Astrocyte (in vitro differentiated cells and primary cell): ENCODE measurements at places on chromosomes 7 and 10.
A peak's percentile ranks its signal among the peaks of the same experiment; 100 is the strongest.

- no peak for DNase-seq
Measured at GRCh38 chr7:44151956-44152355, 10.8 kb upstream of the MYL7 start.

DNA sequence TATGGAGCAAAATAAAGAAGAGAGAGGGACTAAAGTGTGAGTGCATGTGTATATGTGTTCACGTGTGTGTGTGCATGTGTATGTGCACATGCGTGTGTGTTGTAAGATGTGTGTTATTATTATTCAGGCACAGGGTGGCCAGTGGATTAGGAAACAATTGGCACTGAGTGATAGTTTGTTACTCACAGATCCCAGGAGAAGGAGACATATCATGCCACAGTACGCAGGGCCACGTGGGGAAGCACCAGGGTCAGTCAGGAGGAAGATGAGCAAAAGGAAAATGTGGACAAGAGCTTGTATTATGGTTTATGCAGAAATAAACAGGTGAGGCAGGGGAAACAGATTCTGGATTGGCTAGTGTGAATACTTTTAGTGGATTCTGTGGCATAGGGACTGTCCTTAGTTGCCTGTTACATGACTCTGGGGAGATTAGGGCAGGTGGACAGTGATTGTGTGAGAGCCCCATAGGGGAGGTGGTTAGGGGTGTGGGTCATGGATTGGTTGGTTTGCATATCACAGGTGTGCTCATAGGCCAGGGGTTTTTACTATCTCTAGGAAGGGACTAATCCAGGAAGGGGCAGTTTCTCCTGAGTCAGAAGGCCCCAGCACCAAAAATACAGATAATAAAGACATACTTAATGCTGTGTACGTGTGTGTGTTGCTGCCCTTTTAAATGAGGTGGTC is 90.0 kb downstream of the PLXDC2 start:
- DNase-seq, result no peak

GRCh38 chr10:61217851-61218565 is 235.2 kb downstream of the TMEM26 start:
- no peak for DNase-seq

GRCh38 chr10:78889536-78890063 is 179.2 kb upstream of the ZMIZ1 start:
- no peak for DNase-seq

- DNase-seq, result peak; percentile 61
Measured at GRCh38 chr10:104349623-104350126, 4.0 kb upstream of the CFAP58 start.

- no peak for DNase-seq
Measured at GRCh38 chr7:81934596-81935301, 164.9 kb upstream of the HGF start.

DNA sequence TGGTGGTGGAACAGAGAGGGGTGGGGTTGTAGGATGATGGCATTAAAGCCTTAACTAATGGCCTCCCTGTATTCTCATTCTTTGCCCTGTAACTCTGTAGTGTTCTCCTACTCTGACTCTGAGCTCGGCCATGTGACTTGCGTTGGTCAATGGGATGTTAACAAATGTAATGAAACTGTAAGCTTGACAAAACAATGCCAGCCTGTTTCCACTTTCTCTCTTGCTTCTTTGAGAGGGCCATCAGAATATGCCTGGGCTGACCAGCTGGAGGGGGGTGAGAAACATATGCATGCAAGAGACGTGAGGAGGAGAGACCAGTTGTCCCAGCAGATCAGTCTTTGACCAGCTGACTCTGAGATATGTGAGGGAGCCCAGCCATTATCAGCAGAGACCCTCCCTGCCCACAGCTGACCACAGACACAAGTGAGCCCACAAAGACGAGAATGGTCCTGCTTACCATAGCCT is 100.6 kb downstream of the ICA1 start:
- DNase-seq, result no peak

DNA sequence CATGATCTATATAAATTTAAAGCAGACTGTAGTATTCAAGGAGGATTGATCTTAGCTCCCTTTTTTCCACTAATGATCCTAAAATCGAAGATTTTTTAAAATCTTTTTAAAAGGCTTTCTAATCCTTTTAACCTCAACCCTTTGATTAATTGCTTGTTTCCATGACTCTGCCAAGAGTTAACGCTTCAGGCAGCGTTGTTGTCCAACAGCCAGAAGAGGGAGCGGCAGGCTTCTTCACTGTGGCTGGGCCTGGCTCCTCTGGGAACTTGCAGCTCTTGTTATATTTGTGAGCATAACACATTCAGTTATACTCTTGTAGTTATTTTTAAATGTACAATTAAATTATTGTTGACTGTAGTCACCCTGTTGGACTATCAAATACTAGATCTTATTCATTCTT is 26.3 kb downstream of the CRCP start:
- peak; percentile 77 for DNase-seq

GRCh38 chr10:86649471-86650150 is 4.7 kb upstream of the OPN4 start:
- DNase-seq, result no peak

DNA sequence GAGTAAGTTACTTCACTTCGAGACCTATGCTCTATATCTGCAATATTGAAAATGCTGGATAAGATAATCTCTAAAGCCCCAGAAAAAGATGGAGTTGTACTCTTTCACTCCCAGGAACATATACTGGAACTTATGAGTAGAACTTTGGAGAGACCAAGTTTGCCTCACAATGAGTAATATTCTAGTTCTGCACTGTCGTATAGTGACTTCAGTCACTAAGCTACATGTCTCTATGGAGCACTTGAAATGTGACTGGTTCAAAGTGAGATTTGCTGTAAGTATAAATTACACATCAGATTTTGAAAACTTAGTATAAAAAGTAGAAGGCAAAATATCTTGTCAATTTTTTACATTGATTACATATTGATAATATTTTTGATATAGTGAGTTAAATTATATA is 116.4 kb downstream of the PTEN start:
- DNase-seq, result no peak

DNA sequence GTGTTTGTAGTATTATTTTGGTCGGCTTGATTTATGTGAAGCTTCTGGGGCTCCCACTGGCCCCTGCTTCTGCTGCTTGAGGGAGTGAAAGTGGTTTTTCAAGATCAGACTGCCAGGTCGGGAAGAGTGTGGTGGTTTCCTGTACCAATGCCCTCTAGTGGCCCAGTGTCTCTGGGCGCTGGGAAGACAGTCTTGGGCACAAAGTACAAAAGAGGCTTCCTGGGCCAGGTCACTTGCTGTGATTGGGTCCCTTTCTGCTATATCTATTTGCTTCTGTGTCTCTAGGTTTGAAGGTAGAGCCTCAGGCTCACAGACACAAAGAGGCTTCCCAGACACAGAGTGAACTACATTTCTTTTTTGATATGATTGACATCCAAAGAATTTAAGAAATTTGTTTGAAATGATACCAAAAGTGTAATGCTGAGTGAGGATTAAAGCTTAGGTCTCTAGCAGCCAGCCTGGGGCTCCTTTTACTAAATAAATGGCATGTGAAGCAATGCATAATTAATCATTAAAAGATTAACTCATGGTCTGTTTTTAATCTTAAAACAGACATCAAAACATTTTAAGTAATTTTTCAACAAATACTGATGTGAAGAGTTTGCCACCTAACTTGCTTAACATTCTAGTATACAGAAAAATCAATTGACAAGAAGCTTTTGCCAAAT is 36.3 kb downstream of the ABCB1 start:
- DNase-seq, result no peak

DNA sequence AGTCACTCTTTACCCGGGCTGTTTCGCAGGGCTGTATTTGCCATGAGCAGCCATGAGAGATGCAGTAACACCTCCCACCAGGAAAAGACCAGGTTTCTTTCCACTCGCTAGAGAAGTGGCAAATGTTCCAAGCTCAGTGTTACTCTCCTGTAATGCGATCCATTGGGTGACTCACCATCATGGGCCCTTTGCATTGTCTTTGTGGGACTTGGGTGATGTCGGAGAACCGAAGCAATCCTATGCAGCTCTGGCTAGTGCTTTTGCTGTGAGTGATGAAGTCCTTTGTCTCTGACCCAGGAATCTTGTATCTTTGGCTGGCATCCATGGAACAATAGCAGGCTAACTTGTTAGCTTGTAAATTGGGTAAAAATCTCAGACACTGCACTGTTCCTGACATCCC is 40.0 kb downstream of the GHRHR start:
- DNase-seq, result peak; percentile 31

- no peak for DNase-seq
Measured at GRCh38 chr10:76338187-76338586, 906.8 kb downstream of the LRMDA start.

- peak; percentile 73 for DNase-seq
Measured at GRCh38 chr7:49398746-49399145, 374.7 kb upstream of the VWC2 start.

GRCh38 chr10:96673318-96674099 is 46.8 kb downstream of the PIK3AP1 start:
- DNase-seq, result peak; percentile 79

- DNase-seq, result no peak
Measured at GRCh38 chr10:124578231-124579010, 116.8 kb downstream of the LHPP start.

DNA sequence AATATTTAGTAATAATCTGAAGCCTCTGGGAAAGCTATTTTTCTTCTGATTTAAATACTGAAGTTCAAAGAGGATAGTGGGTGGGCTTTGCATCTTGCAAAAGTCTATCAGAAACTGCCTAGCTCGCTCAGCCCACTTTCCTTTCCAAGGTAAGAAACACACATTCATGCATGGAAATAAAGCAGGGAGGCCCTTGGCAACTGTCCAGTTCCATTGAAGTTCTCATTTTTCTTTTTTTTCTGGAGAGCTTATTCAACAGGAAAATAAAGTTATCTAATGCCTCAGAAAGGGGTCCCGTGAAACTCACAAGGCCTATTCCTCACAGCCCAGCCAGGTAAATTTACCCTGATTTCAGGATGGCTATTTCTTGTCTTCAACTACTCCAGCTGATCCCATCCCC is 654.9 kb downstream of the KCNMA1 start:
- DNase-seq, result no peak

DNA sequence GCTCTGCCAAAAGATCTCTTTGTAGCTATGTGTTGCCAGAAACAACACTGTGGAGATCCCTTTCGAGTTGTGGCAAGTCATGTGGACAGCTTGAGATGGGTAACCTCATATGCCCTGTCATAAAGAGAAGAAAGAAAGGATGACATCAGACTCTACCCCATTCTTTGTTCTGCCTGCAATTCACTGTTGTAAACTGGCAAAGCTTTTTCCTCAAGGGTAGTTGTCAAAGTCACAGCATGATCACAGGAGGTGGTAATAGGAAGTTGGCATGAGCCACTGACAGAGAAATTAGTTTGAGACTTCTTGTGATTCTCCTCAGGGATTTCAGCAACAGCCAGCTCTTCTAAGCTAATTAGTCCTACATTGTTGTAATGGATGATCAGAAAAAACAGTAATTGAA is 19.4 kb upstream of the MINDY3 start:
- DNase-seq, result no peak

- no peak for DNase-seq
Measured at GRCh38 chr7:154836021-154836448, 166.9 kb downstream of the PAXIP1 start.

GRCh38 chr7:142375710-142376313 is 118.0 kb upstream of the PRSS58 start:
- no peak for DNase-seq

DNA sequence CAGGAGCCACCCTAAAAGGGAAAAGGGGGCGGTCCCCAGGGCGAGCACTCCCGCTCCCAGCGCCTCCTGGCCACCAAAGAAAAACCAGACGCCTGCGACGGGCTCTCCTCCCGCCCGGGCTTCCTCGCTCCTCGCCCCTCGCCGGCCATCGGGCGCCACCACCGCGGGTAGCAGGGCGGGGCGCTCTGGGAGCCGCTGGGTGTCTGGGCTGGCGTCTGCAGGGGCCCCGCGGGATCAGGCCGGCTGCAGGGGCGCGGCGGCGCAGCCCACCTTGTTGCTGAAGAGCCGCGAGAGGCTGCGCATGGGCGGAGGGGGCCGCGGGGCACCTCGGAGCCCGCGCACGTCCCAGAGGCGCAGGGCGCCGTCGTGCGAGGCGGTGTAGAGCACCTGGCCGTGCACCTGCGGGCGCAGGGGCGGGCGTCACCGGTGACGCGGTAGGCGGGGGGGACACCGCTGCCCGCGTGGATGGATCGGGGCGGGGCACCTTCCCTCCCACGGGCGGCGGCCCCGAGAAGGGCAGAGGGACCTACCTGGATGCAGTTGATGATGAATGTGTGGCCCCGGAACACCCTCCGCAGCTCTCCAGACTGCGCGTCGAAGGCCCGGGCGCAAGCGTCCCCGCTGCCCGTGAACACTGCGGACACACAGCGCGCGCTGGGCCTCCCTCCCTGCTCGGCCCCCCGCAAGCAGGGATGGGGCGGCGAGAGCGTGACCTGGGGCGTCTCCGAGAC is 28.3 kb downstream of the WDR86 start:
- no peak for DNase-seq

DNA sequence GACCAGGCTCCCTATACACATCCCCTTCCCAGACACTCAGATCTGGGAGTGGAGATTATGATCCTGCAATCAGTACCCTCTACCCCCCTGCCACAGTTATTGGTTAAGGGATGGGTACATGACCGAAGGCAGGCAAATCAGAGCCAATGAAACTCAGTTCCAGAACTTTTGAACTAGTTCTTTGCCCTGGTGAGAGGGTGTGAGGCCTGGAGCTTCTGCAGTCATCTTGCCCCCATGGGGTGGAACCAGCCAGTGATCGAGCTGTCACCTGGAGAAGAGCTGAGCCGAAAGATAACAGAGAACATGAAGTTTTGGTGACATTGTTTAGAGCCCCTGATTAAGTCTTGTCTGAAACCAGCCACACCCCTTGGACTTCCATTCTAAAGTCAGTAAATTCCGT is 88.2 kb upstream of the DUSP5 start:
- DNase-seq, result no peak

DNA sequence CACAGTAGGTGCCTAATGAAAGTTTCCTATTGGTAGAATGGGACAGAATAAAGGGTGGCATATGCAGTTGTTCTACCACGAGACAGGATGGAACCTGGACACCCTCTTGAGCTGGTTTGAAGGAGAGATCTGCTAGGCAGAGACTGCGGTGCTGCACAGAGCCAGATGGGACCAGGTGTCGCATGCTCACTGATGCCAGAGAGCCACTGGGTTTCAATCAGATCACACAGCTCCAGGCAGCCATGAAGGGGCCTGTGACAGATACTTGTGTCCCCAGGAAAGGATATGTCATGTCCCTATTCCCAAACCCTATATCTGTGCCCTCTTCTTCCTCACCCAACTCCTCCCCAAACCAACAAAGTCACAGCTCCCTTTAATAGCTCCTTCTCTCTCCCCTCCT is 235.7 kb downstream of the PRPF18 start:
- DNase-seq, result no peak

DNA sequence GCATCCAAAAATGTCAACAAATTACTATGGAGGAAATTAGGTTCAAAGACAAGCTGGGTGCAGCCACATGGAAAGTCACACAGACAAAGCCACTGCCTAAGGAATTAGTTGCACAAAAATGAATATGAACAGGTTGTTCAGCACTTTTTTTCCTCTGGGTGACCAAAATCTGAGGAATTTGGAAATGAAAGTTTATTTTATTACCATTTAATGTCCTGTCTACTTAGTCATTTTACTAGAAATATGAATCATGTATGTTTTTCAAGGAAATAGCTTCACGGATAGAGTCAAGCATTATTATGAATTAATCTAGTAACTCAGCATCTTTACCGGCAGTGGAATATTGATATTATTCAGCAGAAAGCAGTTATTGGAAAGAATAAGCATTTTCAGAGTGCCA is 106.3 kb downstream of the ANK3 start:
- DNase-seq, result no peak

GRCh38 chr10:70302292-70302691 is 18.5 kb upstream of the NPFFR1 start:
- peak; percentile 26 for DNase-seq

GRCh38 chr7:2982831-2983230 is 60.8 kb downstream of the CARD11 start:
- DNase-seq, result no peak
